ENCODE measurements at places on chromosomes 12 and 14.
A peak's percentile ranks its signal among the peaks of the same experiment; 100 is the strongest.

GRCh38 chr12:6383572-6384498 is at the start of gene LTBR:
TSS of gene LTBR (plus strand) at chr12:6384162. CDS start at chr12:6384359, 197 bp downstream.
- peak; percentile 83 for DNase-seq

GRCh38 chr12:31000751-31001150 is 72.9 kb upstream of the DDX11 start:
- DNase-seq = no peak

GRCh38 chr12:89651192-89651591 is 57.4 kb downstream of the ATP2B1 start:
- no peak for DNase-seq

- no peak for DNase-seq
These were observed 1119.8 kb upstream of the TMEM132C start for GRCh38 chr12:127146991-127147718.

DNA sequence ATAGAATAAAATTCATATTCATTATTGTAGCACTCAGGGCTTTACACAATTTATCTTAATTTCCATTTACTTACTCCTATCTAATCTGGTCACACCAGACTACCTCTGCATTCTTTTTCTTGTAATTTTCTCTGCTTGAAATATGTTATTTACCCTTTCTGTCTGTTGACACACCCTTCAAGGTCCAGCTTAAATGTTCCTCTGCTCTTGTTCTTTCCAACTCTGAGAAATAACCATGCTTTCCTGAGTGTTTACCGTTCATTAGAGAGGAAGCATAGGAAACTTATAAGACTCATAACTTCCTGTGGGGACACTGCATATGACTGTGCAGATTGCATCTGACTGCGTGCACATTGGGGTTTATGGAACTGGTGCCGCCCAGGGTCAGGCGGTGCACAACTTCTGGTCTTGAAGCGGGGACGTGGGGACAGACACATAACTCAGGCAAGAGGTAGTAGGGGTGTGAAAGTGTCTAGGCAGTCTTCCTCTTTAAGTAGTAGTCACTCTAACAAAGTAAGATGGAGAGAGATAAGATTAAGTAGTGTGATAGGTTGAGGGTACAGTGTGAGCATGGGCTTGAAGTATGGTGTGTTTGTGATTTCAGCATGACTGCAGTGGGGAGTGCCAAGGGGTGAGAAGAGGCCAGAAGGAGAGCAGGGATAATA is 42.6 kb upstream of the FOXJ2 start:
- no peak for DNase-seq

DNA sequence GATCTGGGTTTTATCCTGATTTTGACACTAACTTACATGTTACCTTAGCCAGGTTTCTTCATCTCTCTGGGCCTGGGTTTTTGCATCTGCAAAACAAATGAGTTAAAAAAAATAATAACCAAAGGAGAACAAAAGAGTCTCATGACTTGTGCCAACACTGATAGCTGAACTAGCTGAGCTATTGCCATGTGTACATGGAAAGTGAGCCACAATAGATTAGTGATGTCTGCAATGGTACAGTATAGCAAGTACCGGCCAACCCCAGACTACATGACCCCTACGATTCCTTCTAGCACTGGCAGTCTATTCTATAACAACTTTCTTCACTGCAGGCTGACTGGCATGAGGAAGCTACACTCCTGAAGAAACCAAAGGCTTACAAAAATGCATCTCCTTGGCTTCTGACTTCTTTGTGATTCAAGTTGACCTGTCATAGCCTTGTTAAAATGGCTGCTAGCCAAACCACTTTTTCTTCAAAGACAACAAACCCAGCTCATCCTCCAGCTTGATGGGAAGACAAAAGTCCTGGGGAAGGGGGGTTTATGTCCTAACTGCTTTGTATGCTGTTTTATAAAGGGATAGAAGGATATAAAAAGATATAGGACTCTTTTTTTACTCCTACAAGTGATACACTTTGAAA is 123.7 kb downstream of the DAD1 start:
- DNase-seq = no peak

GRCh38 chr12:66699738-66700482 is 21.0 kb upstream of the GRIP1 start:
- DNase-seq = no peak
